ENCODE measurements at places on chromosomes 1 and 21. TPM values are rescaled to one million over a fixed set of nuclear protein-coding genes. Genes with fewer than 3 reads are reported as not detected.

DNA sequence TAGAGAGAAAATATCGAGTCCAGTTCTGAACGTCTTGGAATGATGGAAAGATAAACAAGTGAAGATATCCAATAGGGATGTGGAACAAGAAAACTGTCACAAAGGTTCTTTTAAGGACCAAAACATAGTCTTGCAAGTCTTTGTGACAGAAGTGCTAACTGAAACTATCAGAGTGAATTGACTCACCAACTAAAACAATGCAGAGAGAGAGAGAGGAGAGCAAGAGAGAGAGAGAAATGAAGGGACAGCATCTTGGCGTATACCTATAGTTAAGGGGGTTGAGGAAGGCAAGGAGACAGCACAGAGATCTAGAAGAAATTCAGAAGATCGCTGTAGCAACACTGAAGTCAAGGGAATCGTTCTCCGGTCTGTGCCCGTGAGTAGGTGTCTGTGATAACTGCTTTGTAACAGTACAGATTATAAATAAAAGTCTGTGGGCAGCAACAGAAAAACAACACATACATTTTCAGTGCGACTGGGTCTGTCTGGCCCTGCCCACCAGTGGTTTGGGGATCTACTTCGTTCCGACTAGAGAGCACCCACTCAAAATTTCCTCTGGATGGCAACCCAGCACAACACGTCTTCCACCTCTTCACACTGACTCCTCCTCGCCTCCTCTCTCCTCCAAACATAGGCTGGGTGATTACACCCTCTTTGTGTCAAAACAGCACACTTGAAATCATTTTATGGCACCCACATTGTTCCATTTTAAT, 4.8 kb upstream of the COA6 start:
- no peak for DNase-seq

Gene CRYAA
- polyA plus RNA-seq: not detected

Gene HTR6
- 0.20 TPM for polyA plus RNA-seq

Gene SPTA1
- polyA plus RNA-seq: not detected

- DNase-seq: no peak
Observed at GRCh38 chr1:162230517-162230916, 146.1 kb downstream of the SPATA46 start.

DNA sequence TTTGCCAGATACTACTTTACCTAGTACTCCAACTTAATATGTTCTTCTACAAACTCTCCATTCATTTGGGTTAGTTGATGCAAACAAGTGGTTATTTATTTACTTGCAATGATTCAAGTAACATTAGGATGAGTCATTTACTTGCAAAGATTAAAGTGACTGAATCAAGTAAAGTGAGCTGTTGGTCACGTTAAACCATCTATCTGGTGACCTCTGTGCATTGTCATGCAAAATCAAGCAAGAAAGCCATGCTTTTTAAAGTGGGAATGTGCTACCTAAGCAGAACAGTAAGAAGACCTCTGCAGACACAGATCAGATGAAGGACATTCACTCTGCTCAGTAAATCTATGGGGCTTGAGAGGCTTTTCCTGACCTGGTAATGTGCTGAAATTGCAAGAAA, 254.7 kb downstream of the LRRIQ3 start:
- DNase-seq: no peak

DNA sequence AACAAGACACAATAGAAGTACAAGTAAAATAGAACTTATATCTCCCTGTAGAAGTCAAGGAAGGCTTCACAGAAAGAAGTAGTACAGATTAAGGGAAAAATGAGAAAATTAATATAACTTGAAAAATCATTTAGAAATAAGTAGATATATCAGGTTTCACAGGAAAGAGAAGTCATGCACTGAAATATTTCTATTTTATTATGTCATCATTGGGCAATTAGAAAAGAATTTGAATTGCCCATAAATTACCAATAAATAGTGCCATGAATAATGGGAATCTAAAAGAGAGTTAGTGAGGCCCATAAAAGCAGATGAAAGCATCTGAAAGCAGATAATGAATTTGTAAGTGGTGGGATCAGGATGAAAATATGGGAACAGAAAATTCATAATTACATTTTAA, 1597.8 kb downstream of the PLA2G4A start:
- DNase-seq: no peak

DNA sequence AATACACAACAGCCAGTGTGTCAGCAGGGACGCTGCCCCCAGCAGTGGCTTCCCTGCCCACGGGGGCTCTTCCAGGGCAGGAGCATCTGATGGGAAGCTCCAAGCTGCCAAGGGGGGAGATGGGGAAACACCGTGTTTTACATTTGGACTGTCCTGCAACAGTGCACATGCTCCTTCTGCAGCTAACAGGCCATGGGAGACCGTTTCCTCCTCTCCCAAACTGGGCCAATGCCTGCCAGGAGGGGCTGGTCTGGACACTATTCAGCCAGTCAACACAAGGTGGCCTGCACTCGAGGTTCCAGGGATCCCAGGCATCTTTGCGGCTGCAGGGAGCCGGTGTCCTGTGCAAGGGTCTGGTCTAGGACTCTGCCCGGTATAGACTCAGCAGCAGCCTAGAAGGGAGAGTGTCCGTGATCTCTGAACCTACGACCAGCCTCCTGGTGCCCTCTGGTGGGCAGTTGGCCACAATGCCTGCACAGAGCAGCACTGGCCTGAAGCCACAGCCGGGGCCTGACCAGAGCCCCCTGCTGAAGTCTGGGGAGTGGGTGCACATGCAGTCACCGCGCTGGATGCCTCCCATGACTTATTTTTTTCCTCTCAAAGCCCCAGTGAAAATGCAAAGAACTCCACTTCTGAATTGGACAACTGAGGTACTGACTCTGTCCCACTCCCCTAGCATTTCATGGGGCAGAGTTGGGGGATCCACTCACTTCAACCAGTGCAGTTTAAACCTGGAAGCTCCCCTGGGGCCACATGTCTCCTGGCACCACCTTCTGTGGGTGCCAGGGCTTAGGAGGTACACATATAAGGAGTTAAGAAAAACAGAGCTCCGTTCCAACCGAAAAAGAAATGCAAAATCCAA, 33.3 kb downstream of the RCC2 start:
- peak; percentile 32 for DNase-seq

GRCh38 chr1:210525716-210526454, 197.2 kb downstream of the HHAT start:
- DNase-seq: no peak

Gene OR2G6
- not detected for polyA plus RNA-seq

GRCh38 chr1:1601564-1602303, 1.8 kb upstream of the FNDC10 start:
- no peak for DNase-seq

Gene F13B
- polyA plus RNA-seq: not detected

GRCh38 chr1:85394130-85394529, 70.8 kb downstream of the DDAH1 start:
- no peak for DNase-seq

Measured in naive thymus-derived CD8-positive, alpha-beta T cell (primary cell).